Activated CD4-positive, alpha-beta T cell treated with anti-CD3 and anti-CD28 coated beads for 36 hours (primary cell): ENCODE measurements at places on chromosomes 7 and 10. TPM values are rescaled to one million over a fixed set of nuclear protein-coding genes. Genes with fewer than 3 reads are reported as not detected.

NPFFR1 gene
- total RNA-seq, result not detected

PAX2 gene
- total RNA-seq, result 0.09 TPM

- peak; percentile 33 for DNase-seq
- H3K4me3 ChIP-seq, result peak overlapping the region; percentile 43
- peaks cover 9% of the 10 kb centered on the region for H3K4me1 ChIP-seq
Observed at GRCh38 chr10:111077785-111078504, 1.1 kb downstream of the ADRA2A start.

OR2A7 gene
- 2.9 TPM for total RNA-seq

DNA sequence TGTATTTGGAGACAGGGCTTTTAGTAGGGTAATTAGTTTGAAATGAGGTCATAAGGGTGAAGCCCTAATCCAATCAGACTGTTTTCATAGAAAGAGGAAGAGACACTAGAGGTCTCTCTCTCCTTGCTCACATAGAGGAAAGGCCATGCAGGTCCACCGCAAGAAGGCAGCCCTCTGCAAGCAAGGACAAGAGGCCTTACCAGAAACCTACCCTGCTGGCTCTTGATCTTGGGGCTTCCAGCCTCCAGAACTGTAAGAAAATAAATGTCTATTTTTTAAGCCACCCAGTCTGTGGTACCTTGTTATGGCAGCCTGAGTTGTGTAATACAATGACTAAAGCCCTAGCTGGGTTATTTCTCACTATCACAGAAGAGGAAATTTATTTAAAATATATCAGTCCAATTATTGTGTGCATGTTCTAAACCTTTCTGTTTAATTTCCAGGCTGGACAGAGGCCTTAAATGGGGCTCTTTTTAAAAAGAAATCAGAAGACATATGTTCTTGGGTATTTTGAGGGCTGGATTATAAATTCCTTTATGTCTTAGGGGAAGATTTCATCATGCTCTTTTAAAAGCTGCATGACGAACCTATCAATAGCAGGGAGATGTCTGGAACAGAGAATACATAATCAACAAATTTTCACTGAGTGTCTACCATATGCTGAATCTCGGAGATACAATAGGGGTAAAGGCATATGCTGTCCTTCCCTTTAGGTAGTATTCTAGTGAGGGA, 12.9 kb upstream of the TMEM26 start:
- no peak for DNase-seq
- peaks cover 2% of the 10 kb centered on the region for H3K27me3 ChIP-seq
- H3K4me1 ChIP-seq, result no peaks in the 10 kb centered on the region
- no peak overlapping the region for H3K4me3 ChIP-seq
- no peak overlapping the region for H3K27ac ChIP-seq

HMX3 gene
- total RNA-seq, result not detected

- no peaks in the 10 kb centered on the region for H3K4me1 ChIP-seq
- no peak for DNase-seq
- no peak overlapping the region for H3K27ac ChIP-seq
Observed at GRCh38 chr7:3267966-3268690, 32.9 kb upstream of the SDK1 start.
